ENCODE measurements at places on chromosomes 5 and 9.
A peak's percentile ranks its signal among the peaks of the same experiment; 100 is the strongest.

- DNase-seq = no peak
Observed at GRCh38 chr9:27157736-27158135, 48.7 kb downstream of the TEK start.

DNA sequence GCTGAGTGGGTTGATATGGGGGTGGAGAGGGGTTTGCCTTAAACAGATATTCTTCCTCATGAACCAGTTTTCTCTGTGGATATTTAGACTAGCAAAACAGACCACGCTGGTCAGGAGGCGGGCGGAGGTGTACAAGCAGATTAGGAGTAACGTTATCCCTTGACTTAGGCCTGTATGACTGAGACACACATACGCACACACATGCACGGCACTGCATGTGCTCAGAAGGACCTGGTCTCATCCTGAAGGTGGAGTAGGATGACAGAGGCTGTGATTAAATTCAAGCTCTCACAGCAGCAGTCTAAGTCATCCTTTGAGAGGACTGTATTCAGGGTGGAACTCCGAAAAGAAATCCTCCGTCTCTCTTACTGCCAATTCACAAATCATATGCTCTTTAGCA lies 209.7 kb downstream of the DIRAS2 start:
- no peak for DNase-seq

GRCh38 chr9:101232405-101232977 lies 152.3 kb downstream of the BAAT start:
- DNase-seq = no peak

DNA sequence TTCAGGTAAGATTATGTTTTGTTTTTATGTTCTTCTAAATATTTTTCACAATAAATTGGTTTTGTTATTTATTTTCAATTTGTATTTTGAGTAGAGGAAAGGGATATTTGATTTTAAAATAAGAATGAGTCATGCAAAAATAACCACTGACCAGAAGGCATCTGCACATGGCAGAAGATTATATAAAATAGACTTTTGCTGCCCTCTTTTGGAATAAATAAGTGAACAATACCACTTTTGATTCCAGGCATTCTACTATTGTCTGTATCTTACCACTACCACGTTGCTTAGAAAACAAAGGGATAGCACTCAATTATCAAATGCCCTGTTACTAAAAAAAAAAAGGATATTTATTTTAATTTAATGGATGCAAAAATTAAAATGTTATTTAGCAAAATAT lies 227.3 kb upstream of the ITGA1 start:
- no peak for DNase-seq

- DNase-seq = no peak
Observed at GRCh38 chr5:157761690-157762621, 18.4 kb downstream of the LSM11 start.

GRCh38 chr9:135588886-135589595 lies 27.5 kb downstream of the PAEP start:
- no peak for DNase-seq

DNA sequence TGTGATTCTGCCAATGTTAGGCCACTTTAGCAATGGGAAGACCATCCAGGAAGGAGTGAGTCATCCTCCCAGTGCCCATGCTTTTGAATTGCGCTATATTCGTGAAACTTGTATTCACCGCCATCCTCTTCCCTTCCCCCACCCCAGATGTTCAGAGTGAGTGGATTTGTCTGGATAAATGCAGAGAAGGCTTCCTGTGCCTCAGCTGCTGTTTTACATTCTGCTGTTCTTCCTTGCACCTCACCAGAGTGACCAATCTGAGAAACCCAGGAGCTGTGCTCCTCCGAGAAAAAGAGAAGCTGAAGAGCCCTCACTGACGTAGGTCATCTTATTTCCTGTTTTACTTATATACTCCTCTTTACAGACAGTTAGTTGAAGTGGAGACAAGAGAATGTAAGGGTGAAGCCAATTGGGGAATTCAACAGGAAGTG lies 24.6 kb upstream of the SVEP1 start:
- no peak for DNase-seq

GRCh38 chr5:110957934-110958333 lies 113.6 kb upstream of the TSLP start:
- no peak for DNase-seq

- DNase-seq = no peak
Observed at GRCh38 chr9:133684121-133684935, 48.2 kb downstream of the DBH start.

- DNase-seq = no peak
Observed at GRCh38 chr5:144332265-144332664, 161.6 kb downstream of the KCTD16 start.

DNA sequence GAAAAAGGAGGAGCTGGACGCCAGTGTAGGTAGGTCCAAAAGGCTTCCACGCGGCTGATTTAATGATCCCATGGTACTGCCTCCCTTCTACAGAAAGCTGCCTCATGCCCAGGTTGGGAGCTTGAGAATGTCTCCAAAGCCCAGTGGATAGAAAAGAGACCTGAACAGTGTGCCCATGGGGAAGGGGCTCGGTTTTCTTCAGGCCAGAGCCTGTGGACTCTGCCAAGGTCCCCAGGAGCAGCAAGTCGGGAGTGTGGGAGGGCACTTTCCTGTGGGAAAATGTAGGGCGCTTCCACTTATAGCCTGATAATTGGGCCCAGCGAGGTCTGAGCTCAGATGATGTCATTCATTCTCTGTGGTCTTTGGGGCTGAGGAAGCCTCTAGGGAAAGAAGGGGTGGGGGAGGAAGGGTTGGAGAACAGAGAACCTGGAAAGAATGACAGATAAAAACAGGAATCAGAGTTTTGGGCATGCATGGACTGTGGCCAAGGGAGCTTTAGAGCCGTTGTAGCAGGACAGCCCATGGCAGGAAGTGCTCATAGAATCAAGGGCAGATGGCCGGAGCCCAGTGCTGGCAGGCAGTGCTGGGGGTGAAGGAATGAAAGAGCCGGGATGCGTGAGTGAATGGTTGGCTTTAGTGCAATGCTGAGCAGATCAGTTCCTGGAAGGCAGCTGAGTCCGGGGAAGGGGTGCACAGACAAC lies 42.5 kb upstream of the SH3PXD2B start:
- DNase-seq = no peak

DNA sequence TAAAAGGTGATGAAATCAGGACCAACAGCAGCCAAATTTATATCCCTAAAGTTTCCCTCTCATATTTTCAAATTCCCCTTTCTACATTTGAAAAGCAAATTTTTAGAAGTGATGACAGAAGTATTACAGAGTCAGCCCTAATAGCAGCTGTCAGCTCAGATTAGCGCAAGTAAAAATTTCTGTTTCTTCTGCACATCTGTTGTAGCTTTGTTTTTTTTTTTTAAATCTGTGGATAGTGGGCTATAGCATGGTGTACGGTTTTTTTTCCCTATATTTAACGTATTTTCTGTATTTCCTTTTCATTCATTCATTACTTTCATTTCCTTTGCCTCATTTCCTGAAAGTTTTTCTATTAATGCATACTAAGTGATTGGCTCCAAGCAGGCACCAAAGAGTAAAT lies 99.1 kb downstream of the MACIR start:
- no peak for DNase-seq

GRCh38 chr5:82107267-82107666 lies 135.4 kb downstream of the ATG10 start:
- DNase-seq = no peak

- DNase-seq = no peak
Observed at GRCh38 chr5:94793816-94794198, 175.3 kb downstream of the SLF1 start.

GRCh38 chr5:68771732-68772131 lies 322.1 kb upstream of the SLC30A5 start:
- DNase-seq = no peak

GRCh38 chr9:127179633-127180441 lies 57.4 kb upstream of the ANGPTL2 start:
- DNase-seq = no peak

GRCh38 chr9:86731511-86732063 lies 215.7 kb downstream of the GAS1 start:
- no peak for DNase-seq

- DNase-seq = peak; percentile 74
Observed at GRCh38 chr9:34547960-34548611, 25.3 kb upstream of the ENHO start.

DNA sequence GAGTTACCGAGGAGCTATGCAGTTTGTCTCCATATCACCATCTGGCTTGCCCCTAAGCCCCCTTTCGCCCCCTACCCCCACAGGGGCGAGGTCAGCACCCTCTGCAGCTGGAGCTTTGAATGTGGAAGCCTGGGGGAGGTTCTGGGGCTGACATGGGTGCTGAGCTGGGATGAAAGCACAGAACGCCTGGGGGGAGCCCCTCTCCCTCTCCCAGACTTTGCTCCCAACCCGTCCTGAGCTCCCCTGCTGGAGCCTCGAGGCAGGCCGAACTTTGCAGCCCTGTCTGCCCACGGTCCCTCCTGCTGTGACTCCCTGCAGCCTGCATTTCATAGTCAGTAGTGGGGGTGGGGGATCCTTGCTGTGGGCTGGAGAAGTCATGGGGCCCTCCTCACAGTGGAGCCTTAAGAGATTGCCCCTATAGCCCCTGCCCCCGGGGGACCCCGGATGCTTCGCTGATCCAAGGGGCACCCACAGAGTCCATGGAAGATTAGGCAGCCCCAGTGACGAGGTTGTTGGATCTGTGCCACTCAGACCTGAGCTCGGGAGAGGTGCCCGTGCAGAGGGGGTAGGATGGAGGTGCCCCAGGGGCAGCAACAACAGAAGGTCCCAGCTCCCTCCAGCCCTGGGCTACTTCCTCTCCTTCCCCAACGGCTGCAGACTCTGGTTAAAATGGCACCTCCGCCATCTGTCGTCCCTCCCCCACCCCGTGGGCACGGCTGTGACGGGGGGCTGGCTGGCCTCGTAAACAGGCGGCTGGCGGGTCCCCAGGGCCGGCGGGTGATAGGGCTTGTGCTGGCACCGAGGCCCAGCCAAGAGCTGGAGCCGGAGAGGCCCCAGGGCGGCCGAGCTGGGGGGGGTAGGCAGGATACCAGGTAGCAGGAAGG lies 162.0 kb downstream of the C9orf50 start:
- no peak for DNase-seq

- DNase-seq = peak; percentile 84
Observed at GRCh38 chr5:139633295-139634027, 14.7 kb upstream of the CXXC5 start.

DNA sequence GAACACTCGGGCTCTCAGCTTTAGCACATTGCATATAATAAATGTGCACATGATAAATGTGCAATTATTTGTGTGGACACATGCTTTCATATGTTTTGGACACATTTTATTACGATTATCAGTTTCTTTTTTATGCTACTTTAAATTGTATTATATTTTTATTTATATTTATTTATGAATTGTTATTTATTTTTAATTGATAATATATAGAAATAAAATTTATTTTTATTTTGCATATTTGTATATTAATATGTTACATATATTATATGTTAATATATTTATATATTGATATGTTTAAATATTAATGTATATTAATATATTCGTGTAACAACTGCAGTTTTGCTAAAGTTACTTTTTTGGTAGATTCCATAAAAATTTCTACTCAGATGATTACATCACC lies 454.8 kb upstream of the CDH10 start:
- no peak for DNase-seq

GRCh38 chr5:39175273-39175955 lies 43.9 kb downstream of the FYB1 start:
- DNase-seq = no peak

GRCh38 chr9:14071484-14071883 lies 242.5 kb downstream of the NFIB start:
- no peak for DNase-seq

- peak; percentile 66 for DNase-seq
Observed at GRCh38 chr9:90102292-90102901, 497.6 kb downstream of the GADD45G start.

- no peak for DNase-seq
Observed at GRCh38 chr9:134489621-134490408, 151.8 kb upstream of the COL5A1 start.

DNA sequence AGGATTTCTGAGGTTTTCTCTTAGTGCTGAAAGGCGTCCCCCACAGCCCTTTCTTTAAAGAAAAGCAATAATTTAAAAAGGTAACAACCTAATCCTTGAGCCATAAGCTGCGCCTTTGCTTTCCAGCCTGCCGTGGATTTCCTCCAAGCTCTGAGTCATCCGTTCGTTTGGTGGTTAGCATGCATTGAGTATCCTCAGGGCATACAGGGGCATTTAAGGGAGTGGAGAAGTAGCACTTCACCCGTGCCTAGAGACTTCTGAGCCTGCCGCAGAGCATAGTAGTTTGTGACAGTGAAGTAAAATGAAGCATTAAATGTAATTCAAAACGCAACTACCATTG lies 892 bp upstream of the TNC start:
- no peak for DNase-seq

DNA sequence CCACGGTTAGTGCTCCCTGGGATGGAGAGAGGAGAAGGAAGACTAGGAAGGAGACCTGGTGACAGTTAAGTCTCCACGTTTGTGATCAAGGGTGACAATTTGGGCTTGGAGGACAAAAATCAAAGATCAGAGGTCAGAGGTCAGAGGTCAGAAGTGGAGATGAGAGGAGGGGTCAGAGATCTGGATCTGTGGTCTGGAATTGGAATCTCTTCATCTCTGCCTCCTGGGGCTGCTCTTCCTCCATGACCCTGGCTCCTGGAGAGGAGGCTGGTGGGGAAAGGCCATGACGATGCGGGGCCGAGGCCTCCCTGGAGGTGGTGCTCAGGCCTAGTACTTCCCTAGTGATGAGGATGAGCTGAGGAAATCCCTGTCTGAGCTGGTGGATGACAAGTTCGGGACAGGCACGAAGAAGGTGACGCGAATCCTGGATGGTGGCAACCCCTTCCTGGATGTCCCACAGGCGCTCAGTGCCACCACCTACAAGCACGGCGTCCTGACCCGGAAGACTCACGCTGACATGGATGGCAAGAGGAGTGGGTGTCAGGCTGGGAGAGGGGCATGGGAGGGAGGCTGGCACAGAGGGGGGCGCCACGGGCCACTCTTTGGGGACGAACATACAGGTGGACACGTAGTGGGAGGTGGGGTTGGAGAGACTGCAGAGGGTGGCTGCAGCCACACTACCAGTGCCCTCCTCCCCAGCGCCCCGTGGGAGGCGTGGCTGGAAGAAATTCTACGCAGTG lies 41.0 kb downstream of the PSD2 start:
- no peak for DNase-seq

- no peak for DNase-seq
Observed at GRCh38 chr5:34991486-34992238, 56.1 kb downstream of the AGXT2 start.

- no peak for DNase-seq
Observed at GRCh38 chr9:118729981-118730380, 639.3 kb downstream of the BRINP1 start.

- DNase-seq = no peak
Observed at GRCh38 chr9:75461183-75461582, 372.9 kb downstream of the OSTF1 start.

- no peak for DNase-seq
Observed at GRCh38 chr9:27784847-27785713, 211.8 kb upstream of the C9orf72 start.

DNA sequence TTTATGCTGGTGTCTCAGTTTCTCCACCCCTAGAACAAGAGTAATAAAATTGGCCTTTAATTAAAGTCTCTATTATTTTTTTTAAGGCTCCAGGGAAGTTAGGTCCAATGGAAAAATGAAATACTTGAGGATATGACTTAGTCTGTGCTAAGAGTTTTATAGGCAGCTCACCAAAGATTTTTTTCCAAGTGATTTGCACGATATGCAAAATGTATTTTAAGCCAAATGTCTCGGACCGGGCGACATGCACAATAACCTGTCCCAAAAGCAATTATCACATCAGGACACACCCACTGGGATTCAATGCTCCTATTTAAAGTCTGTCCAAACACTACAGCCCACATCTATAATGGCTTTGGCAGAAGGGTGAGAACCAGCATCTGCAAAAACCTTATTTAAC lies 136.1 kb upstream of the ANKH start:
- no peak for DNase-seq

GRCh38 chr9:98202252-98202651 lies 9.8 kb upstream of the CORO2A start:
- no peak for DNase-seq
